ENCODE measurements at places on chromosomes 6 and 20.
A peak's percentile ranks its signal among the peaks of the same experiment; 100 is the strongest.

GRCh38 chr20:56223352-56223751 lies 25.2 kb upstream of the MC3R start:
- H3K27me3 ChIP-seq = no peaks in the 10 kb centered on the region
- DNase-seq = no peak
- H3K4me3 ChIP-seq = no peak overlapping the region
- H3K27ac ChIP-seq = no peak overlapping the region

DNA sequence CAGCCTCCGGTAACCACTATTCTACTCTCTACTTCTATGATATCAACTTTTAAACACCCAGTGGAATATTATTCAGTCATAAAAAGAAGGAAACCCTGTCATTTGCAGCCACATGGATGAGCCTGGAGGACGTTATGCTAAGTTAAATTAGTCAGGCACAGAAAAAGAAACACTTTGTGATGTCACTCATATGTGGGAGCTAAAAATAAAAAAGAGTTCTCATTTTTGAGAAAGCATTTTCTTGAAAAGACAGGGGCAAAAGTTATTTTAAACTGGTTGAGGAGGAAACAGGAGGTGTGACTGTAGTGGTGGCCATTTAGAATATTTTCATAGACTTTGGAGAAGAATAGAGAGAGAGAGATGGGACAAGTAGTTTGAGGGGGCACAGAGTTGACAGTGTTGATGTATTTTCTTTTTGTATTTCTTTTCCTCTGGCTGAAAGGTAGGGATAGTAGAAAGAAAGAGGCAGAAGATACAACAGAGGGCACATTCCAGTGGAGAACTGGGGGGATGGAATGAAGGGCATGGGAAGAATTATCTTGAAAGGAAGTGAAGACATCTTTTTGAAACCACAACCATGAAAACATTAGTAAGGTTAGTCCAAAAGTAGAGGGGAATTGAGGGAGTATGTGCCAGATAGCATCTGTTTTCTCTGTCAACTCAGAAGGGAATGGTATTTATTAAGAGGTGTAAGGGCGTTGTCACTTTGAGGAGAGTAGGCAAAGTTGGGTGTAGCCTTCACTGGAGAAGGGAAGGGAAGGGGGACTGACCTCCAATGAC lies 181.3 kb upstream of the GMDS start:
- H3K4me3 ChIP-seq = no peak overlapping the region
- H3K36me3 ChIP-seq = no peaks in the 10 kb centered on the region
- peak; percentile 74 for DNase-seq
- no peaks in the 10 kb centered on the region for H3K27me3 ChIP-seq

GRCh38 chr20:61436283-61436666 lies 184.2 kb downstream of the CDH4 start:
- H3K27ac ChIP-seq = peak overlapping the region; percentile 84
- H3K36me3 ChIP-seq = no peaks in the 10 kb centered on the region
- no peaks in the 10 kb centered on the region for H3K27me3 ChIP-seq
- peak; percentile 83 for DNase-seq

DNA sequence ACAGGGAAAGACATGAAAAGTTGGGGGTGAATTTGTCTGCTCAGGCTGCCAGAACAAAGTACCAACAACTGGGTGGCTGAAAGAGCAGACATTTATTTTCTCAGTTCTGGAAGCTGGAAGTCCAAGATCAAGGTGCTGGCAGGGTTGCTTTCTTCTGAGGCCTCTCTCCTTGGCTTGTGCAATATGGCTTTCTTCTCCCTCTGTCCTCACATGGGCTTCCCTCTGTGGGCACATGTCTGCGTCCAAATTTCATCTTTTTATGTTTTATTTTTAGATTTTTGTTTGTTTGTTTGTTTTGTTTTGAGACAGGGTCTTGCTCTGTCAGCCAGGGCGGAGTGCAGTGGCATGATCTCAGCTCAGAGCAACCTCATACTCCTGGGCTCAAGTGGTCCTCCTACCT lies 6.2 kb upstream of the SYNJ2 start:
- no peaks in the 10 kb centered on the region for H3K27me3 ChIP-seq
- no peak overlapping the region for H3K27ac ChIP-seq
- no peak for DNase-seq
- H3K4me3 ChIP-seq = no peak overlapping the region
- H3K36me3 ChIP-seq = no peaks in the 10 kb centered on the region

DNA sequence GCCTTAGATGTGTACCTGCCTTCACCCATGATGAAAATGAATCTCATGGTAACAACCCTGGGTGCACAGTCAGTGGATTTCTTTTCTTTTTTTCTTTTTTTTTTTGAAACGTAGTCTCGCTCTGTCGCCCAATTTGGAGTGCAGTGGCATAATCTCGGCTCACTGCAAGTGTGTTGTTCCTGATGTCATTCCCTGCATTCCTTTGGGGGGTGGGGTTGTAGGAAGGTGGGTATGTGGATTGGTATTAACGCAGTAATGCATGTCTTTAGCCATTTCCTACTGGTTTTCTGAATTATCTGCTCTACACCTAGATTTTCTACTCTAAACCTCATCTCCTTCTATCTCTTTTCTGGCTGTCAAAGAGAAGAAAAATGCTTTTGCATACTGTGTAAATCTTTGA lies 146.6 kb downstream of the RNF144B start:
- no peaks in the 10 kb centered on the region for H3K36me3 ChIP-seq
- peaks cover 4% of the 10 kb centered on the region for H3K27me3 ChIP-seq
- no peak overlapping the region for H3K27ac ChIP-seq
- no peaks in the 10 kb centered on the region for H3K4me1 ChIP-seq
- no peak for DNase-seq

GRCh38 chr6:20411544-20411943 lies 9.9 kb downstream of the E2F3 start:
- no peaks in the 10 kb centered on the region for H3K36me3 ChIP-seq
- H3K4me1 ChIP-seq = peaks cover 5% of the 10 kb centered on the region
- no peak for DNase-seq
- H3K4me3 ChIP-seq = no peak overlapping the region
- H3K27me3 ChIP-seq = no peaks in the 10 kb centered on the region
- no peak overlapping the region for H3K27ac ChIP-seq

DNA sequence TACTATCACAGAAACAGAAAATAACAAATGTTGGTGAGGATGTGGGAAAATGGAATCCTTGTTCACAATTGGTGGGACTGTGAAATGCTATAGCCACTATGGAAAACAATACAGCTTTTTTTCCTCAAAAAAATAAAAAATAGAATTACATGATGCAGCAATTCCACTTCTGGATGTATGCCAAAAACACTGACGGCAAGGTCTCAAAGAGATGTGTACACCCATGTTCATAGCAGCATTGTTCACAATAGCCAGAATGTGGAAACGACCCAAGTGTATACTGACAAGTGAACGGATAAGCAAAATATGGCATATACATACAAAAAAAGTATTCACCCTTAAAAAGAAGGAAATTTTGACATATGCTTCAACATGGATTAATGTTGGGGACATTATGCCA lies 213.4 kb downstream of the KHDC1L start:
- no peak overlapping the region for H3K4me3 ChIP-seq
- H3K27me3 ChIP-seq = no peaks in the 10 kb centered on the region
- DNase-seq = no peak
- no peak overlapping the region for H3K27ac ChIP-seq

DNA sequence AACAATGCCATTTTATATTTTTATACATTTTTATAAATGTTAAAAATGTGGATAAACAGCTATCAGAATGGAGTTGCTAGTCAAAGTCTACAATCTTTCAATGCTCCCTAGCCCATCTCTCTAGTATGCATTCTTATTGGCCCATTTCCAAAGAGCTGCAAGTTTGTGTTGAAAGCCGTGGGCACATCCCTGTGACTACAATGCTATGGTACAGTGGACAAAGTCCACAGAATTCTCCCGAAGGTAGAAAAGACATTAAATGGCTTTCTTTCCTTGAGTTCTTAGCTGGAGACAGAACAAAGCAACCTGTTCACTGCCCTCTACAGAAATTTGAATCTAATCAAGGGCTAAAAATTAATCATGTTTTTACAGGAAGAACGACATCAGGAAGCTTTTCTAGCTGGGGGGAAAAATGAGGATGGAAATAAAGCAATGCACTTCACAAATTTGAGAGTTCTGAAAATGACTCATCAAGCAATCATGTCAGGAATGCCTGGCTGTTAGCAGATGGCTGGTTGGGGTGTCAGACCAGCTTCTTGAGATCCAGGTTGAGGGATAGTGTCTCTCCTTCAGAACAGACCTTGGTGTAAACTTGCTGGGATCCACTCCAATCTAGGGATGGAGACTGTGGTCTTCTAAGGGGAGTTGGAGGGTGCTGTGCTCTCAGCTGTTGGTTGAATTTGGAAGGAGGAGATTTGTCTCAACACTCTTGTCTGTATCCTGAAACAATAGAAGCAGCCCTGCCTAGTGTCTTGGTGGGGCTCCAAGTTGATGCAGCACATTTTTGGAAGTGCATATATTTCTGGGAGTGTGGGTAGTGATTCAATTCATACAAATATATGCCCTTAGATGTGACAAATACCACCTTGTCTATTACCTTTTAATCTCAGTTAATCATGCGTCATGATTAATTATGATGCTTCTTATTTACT lies 143.4 kb upstream of the PHACTR1 start:
- peak overlapping the region; percentile 36 for H3K4me3 ChIP-seq
- H3K27me3 ChIP-seq = no peaks in the 10 kb centered on the region
- DNase-seq = peak; percentile 92
- H3K4me1 ChIP-seq = peaks cover 30% of the 10 kb centered on the region
- H3K27ac ChIP-seq = peak overlapping the region; percentile 58

GRCh38 chr6:34242252-34243130 lies 5.8 kb downstream of the HMGA1 start:
- peaks cover 19% of the 10 kb centered on the region for H3K36me3 ChIP-seq
- no peaks in the 10 kb centered on the region for H3K27me3 ChIP-seq
- peak overlapping the region; percentile 29 for H3K4me3 ChIP-seq
- peaks cover 64% of the 10 kb centered on the region for H3K4me1 ChIP-seq
- H3K27ac ChIP-seq = peak overlapping the region; percentile 85

GRCh38 chr6:133341607-133342158 lies 100.5 kb downstream of the EYA4 start:
- H3K27ac ChIP-seq = peak overlapping the region; percentile 22
- no peaks in the 10 kb centered on the region for H3K27me3 ChIP-seq
- no peak overlapping the region for H3K4me3 ChIP-seq
- no peaks in the 10 kb centered on the region for H3K36me3 ChIP-seq

DNA sequence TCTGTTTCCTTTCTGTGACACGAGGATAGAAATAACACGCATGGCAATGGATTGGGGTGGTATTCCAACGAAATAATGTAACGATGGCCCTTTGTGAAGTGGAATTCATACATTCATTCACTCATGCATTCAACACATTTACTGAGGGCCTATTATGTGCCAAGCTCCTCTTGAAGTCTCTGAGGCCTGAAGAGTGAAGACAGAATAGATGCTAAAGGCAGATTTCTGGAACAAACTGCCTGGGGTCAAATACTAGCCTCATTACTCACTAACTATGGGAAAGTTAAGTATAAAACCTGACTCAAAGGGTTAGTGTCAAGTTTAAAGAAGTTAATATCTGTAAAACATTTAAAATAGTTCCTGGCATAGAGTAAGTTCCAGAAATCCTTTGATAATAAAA lies 279.6 kb upstream of the SULF2 start:
- H3K27me3 ChIP-seq = no peaks in the 10 kb centered on the region
- peak; percentile 77 for DNase-seq
- H3K27ac ChIP-seq = no peak overlapping the region
- no peak overlapping the region for H3K4me3 ChIP-seq
- no peaks in the 10 kb centered on the region for H3K36me3 ChIP-seq

GRCh38 chr20:4063631-4064030 lies 48.3 kb upstream of the RNF24 start:
- peaks cover 46% of the 10 kb centered on the region for H3K4me1 ChIP-seq
- no peaks in the 10 kb centered on the region for H3K36me3 ChIP-seq
- H3K27ac ChIP-seq = peak overlapping the region; percentile 78
- peak; percentile 74 for DNase-seq
- H3K4me3 ChIP-seq = no peak overlapping the region

DNA sequence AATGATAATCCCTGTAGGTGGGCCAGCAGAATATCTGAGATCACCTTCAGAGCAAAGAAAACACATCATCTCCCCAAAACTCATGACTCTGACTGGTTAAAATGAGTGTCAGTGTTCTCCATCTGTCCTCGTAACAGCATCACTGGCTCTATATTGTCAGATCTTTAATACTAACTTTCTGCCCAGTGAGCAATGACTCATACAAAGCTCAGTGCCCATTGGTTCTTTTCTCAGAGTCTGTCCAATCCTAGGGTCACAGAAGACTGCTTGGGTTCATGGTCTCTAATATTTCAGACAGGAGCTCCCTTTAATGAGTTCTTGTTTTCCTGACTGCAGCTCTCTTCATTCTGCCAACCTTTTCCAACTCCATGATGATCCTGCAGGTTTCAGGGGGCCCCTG lies 36.4 kb downstream of the HLA-DPB1 start:
- no peaks in the 10 kb centered on the region for H3K36me3 ChIP-seq
- no peak overlapping the region for H3K27ac ChIP-seq
- no peaks in the 10 kb centered on the region for H3K4me1 ChIP-seq
- peak; percentile 37 for DNase-seq
- H3K27me3 ChIP-seq = peaks cover 47% of the 10 kb centered on the region

GRCh38 chr6:15898693-15899092 lies 230.2 kb upstream of the MYLIP start:
- H3K4me1 ChIP-seq = no peaks in the 10 kb centered on the region
- H3K4me3 ChIP-seq = no peak overlapping the region
- no peaks in the 10 kb centered on the region for H3K27me3 ChIP-seq
- no peaks in the 10 kb centered on the region for H3K36me3 ChIP-seq

GRCh38 chr20:63066506-63067265 lies 59.9 kb upstream of the BHLHE23 start:
- no peaks in the 10 kb centered on the region for H3K36me3 ChIP-seq
- peaks cover 3% of the 10 kb centered on the region for H3K4me1 ChIP-seq
- H3K27me3 ChIP-seq = no peaks in the 10 kb centered on the region
- no peak for DNase-seq
- H3K27ac ChIP-seq = no peak overlapping the region

DNA sequence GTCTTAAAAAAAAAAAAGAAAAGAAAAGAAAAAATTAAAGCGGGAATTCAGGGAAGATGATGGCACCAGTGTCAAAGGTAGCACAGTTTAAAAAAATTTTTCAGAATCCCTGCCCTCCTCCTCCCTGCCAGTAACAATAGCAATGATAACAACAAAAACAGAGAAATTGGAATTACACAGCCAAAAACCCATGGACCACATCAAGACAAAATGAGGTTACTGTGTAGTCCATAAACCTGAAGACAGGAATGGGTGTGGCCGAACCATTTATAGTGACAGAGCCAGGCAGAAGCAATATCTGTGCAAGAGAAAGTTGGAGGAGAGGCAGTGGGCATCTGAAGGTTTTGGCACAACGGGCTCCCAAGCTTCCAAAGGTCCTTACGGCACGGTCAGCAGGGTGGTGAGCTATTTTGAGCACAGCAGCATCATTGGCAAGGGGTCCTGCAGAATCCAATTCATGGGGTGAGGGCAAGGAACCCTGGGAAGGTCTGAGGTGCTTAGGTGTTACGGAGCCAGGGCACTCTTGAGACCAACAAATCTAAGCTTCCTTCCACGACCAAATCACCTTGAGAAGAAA lies 202.3 kb downstream of the GMPR start:
- peaks cover 4% of the 10 kb centered on the region for H3K4me1 ChIP-seq
- H3K4me3 ChIP-seq = no peak overlapping the region
- no peaks in the 10 kb centered on the region for H3K36me3 ChIP-seq
- no peak for DNase-seq
- H3K27ac ChIP-seq = no peak overlapping the region

GRCh38 chr20:34573541-34574300 lies 15.2 kb downstream of the MAP1LC3A start:
- H3K4me3 ChIP-seq = no peak overlapping the region
- H3K4me1 ChIP-seq = peaks cover 9% of the 10 kb centered on the region
- no peak for DNase-seq
- no peak overlapping the region for H3K27ac ChIP-seq

- no peak overlapping the region for H3K4me3 ChIP-seq
- no peaks in the 10 kb centered on the region for H3K27me3 ChIP-seq
- no peak for DNase-seq
- H3K27ac ChIP-seq = no peak overlapping the region
- no peaks in the 10 kb centered on the region for H3K4me1 ChIP-seq
These were observed 196.2 kb downstream of the PAX1 start for GRCh38 chr20:21901470-21902275.

Data from astrocyte (in vitro differentiated cells and primary cell).